ENCODE measurements at places on chromosomes 12 and 14.

DNA sequence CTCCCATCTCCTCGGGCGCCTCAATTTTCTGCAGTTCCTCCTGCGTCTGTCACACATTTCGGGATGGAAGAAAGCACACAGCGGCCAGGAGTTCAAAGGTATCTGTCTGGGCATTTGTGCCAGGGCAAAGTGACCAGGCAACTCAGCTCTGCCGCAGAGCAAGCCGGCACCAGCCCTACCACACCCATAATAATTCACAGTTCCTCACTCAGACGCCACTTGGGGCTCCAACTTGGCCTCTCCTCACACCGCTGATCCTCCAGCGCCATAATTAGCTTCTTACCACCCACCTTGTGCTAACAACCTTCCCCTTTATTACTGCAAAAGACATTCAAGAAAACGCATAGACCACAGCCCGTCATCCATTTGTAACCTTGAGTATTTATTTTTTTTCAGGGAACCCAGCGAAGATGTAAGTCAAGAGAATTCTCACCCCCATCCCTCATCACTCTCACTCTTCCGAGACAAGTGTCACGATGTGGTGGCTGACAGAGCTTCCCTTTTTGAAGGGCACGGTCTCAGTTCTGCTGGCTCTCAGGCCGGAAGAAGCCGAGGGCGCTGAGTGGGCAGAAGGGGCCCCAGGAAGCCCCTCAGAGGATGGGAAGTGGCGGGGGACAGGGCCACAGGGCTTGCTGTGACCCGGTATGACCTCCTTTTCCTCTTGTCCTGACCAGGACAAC lies 25.2 kb upstream of the NCOR2 start:
- DNase-seq = no peak

DNA sequence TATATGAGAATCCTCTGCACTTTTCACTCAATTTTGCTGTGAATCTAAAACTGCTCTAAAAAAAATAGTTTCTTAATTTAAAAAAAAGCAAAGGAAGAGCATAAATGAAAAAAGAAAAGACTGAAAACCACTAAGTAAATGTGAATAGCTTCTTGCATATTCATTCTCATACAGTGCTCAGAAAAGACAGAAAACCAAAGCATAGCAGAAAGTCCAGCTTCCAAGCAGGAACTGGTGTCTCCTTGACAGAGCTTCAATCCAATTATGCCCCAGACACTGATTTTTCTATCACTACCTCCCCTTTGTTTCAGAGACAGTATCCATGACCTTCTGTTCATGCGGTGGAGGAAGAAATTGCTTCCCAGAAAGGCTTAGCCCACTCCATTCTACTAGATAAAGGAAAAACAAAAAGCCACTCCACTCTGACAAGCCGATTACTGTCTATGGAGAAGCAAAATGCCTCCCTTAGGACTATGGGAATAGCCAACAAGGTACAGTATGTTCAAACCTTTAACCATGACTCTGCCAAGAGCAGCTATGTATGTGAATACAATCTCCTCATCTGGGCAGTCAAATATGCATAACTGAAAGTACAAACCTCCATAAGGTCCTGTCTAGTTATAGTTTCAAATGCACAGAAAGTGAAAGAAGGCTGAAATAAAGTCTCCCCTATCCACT lies 40.6 kb downstream of the ATF7 start:
- no peak for DNase-seq

- DNase-seq = no peak
These were observed 156.0 kb downstream of the SAMD4A start for GRCh38 chr14:54722791-54723432.

GRCh38 chr12:94208622-94208966 lies 60.2 kb downstream of the PLXNC1 start:
- peak; percentile 10 for DNase-seq

DNA sequence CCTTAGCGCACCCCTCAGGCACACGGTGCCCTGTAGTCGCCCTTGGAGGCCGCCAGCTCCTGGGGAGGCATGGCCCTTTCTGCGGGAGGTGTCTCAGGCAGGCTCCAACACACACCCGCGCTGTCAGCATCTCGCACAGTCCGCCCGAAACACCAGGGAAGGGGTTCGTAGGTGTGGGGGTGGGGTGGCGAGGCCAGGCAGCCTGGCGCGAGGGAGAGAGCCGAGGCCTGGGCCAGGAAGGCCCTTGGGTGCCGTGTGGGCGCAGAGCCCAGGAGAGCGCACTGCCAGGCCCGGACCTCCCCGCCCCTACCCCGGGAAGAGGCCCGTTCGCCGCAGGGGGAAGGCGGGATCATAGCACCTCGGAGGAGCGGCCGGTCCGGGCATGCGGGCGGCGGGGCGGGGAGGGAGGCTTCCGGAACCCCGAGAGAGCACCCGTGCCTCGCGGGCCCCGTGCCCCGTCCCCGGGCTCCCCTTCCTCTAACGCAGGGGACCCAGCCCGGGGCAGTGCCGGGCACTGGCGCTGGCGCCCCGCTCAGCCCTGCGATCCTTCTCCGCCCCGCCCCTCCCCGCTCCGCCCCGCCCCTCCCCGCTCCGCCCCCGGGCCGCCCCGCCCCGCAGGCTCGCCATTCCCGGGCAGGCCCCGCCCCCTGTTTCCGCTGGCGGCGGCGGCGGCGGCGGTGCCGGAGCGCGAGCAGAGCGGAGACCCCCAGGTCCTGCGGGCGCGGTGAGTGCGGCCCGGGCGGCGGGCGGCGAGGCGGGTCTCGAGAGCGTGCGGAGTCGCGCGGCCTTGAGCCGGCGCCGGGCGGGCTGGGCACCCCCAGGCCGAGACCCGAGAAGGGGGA lies at the start of gene TSPAN9:
TSPAN9 (plus strand) TSS at position 650 of the 842 bp plus-strand sequence. CDS start 123,815 bp downstream, outside the sequence.
- DNase-seq = peak; percentile 57

DNA sequence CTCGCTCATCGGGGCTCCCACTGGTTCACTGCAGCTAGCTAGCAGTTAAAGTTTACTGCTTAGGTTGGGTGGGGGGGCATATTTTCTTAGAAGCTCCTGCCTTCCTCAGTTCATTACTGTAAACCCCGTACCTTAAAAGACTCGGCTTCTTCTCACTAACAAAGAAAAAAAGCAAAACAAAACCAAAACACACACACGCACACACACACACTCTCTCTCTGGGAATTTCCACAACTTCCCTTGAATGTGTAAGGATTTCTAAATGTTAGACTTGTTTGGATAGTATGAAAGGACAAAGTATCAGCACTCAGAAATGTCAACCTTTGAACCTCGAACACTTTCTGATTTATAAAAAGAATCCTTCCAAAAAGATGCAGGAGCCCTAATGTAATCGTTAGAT lies 927 bp downstream of the PTHLH start:
- DNase-seq = no peak

All from activated T-helper 9 cell treated with anti-CD3 and anti-CD28 coated beads, Interleukin-2, amount 50 U/mL, for 16 hours (primary cell).